ENCODE measurements at places on chromosomes 12 and 14.

- DNase-seq: no peak
These were observed 21.4 kb downstream of the ADCY6 start for GRCh38 chr12:48767521-48767920.

- DNase-seq: no peak
These were observed 10.7 kb upstream of the TMBIM6 start for GRCh38 chr12:49730568-49731101.

GRCh38 chr14:33646692-33647260 is 304.1 kb downstream of the EGLN3 start:
- DNase-seq: no peak

GRCh38 chr14:88628033-88628432 is 65.2 kb downstream of the ZC3H14 start:
- no peak for DNase-seq

DNA sequence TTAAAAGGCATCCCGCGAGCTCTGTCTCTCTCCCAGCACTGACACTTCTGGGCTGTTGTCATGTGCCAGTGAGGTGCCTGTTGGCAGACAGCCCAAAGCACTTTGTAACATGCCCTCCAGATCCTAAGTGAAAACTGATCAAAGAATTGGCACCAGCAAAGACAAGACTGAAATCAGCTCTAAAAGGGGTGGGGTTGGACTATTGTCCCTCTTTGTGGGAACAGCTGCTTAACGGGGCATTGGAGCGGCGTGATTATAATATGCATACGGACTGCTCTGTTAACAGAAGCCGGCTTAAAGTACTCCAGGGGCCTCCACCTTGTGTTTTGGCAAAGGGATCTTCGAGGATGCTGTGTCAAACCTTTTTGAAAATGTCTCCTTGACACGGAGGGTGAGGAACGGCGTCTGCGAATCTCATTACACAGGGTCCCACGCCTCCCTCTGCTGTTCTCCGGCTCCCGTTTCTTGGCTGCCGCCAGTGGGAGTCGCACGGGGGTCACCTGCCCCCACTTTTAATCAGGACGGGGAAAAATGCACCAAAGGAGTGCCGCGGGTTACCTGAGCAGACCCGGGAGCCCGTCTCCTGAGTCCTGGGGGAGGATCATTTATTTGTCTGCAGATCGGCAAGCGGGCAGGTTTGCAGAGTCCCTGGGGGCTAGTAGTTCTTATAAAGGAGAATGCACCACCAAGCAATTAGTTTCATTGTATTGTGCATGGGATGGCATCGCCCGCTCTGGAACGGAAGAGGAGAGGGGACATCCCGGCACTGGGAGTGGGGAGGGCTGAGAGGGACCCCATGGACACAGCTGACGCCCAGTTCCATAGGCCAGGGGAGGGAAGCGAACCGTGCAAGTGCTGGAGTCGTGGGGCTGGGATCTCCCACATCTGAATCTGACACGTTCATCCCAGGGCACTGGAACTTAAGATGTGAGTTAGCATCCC is 44.3 kb downstream of the SPRING1 start:
- DNase-seq: no peak

DNA sequence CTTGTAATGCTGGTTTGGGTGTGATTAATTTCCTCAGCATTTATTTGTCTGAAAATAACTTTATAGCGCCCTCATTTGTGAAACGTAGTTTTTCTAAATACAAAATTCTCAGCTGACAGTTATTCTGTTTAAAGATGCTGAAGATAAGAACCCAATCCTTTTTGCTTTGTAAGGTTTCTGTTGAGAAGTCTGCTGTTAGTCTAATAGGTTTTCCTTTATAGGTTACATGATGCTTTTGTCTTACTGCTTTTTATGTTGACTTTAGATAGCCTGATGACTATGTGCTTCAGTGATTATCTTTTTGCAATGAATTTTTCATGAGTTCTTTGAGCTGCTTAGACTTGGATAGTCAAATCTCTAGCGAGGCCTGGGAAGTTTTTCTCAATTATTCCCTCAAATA is 168.6 kb upstream of the PDE3A start:
- no peak for DNase-seq

DNA sequence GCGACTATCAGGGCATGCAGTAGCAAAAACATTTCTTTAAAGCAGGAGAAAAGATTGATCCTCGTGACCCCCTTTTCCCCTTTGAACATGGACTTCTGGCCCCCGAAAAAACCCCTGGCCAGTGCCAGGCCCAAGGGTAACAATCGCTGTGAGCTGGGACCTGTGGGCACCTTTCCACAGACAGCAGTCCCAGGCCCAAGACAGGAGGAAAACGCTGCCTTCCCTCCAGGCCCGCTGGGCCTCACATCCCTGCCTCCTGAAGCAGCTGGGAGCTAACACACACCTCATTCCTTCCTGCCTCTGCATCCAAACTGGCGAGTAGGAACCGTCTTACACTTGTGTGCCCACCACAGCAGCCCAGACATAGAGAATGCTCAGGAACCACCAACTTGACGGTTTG is 1.2 kb downstream of the VWF start:
- no peak for DNase-seq

DNA sequence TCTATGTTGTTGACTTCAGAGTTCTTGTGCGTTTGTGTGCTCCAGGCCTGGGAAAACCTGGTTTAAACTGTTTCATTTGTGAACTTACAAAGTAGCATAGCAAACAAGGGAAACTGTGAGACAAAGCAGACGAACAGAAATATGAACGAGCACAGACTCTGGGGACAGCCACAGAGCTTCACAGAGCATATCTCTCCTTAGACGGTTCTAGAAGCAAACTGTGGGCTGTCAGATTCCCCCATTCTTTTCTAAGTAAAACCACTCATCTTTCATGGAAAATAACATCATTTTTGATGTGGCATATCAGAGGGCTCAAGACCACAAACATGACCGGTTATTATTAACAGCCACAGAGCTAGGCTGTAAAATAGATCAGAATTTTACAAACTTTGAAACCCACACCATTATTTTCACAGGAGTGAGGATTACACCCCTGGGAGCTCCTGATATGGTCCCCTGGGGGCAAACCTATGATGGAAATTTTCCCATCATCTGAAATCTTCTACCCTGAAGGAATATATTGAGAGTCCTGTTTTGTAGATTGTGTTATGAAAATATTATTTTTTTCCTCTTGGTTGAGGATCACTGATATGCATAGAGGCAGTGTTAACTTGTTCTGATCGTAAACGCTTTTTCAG is 102.0 kb downstream of the ADGRD1 start:
- no peak for DNase-seq

GRCh38 chr12:106287364-106287763 is 15.2 kb upstream of the TCP11L2 start:
- no peak for DNase-seq

GRCh38 chr12:63944586-63945228 is 100.2 kb downstream of the SRGAP1 start:
- DNase-seq: no peak

GRCh38 chr14:24991821-24992220 is 58.1 kb downstream of the STXBP6 start:
- no peak for DNase-seq

GRCh38 chr12:82383930-82384552 is 25.7 kb downstream of the METTL25 start:
- no peak for DNase-seq

DNA sequence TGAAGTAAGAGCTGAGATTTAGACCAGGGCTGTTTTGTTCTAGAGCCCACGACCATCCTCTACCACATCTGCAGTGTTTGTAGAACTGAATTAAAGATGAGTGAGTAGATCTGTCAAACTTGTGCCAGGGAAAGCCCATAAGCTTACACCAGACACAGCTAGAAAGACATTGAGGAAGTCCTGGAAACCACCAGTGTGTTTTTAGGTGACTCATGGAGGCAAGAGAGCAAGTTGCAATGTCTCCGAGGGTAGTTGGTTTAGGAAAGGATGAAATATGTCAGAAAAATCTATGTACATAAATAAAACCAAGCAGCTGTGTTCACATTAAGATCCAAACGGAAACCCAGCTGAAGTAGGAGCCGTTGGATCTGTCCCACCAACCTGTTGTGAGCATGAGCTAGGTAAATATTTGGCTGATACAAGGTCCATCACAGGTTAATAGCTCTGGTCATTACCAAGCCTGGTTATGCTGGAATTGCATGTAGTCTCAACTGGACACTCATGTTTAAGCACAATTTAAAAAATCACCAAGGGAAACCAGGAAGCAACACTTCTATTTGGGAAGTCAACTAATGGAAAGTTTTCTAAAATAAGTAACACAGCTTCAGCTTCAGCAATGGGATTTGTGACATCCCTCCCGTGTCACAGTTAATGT is 49.9 kb upstream of the PLEKHG3 start:
- no peak for DNase-seq

GRCh38 chr12:89706986-89707702 is 1.5 kb downstream of the ATP2B1 start:
- no peak for DNase-seq

DNA sequence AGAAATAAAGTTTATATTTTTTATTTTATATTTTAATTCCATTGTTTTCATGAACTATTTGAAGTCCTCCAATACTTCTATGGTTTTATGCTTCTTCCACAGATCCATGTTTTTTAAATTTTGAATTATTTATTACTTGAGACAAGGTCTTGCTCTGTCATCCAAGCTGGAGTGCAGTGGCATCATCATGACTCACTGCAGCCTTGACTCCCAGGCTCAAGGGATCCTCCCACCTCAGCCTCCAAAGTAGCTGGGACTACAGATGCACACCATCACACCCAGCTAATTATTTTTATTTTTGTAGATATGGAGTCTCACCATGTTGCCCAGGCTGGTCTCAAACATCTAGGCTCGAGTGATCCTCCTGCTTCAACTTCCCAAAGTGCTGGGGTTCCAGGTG is 28.8 kb upstream of the DLGAP5 start:
- no peak for DNase-seq

DNA sequence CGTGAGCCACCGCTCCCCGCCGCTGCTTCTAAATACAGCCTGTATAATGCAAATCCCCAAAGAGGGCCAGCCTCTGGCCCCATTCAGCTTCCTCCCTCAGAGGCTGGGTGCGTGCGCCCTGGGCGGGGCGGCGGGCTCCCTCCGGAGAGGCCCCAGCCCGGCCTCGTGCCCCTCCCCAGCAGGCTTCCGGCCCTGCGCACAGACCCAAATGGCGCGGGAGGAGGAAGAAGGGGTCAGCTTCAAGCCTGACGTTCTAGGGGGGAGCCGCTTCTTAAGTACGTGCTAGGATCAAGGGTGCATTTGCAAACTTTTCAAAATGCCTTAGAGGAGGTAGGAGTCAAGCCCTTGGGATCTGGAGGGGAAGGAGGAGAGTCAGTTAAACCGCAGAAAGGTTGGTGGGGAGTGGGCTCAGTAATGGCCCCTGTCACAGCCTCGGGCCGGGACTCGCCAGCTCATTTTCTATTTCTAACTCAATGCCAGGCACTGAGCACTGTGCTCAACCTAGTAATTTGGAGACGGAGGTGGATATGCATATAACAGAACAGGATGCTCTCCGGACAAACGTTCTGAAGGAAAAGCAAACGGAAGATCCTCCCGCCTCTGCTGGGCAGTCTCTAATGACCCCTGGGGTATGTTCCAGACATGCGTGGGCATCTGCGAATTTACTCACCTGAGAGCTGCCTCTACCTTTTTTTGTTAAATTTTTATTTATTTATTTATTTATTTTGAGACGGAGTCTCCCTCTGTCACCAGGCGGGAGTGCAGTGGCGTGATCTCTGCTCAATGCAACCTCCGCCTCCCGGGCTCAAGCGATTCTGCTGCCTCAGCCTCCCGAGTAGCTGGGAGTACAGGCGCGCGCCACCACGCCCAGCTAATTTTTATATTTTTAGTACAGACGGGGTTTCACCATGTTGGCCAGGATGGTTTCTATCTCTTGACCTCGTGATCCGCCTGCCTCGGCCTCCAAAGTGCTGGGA is 32.3 kb downstream of the NINJ2 start:
- DNase-seq: no peak

- no peak for DNase-seq
These were observed 863.5 kb upstream of the MGAT4C start for GRCh38 chr12:87119713-87120112.

GRCh38 chr12:125184213-125184967 is 119.2 kb downstream of the AACS start:
- DNase-seq: no peak
